ENCODE measurements at places on chromosomes 4 and X.

GRCh38 chrX:107167163-107167921 is 38.9 kb downstream of the NUP62CL start:
- no peak for DNase-seq

DNA sequence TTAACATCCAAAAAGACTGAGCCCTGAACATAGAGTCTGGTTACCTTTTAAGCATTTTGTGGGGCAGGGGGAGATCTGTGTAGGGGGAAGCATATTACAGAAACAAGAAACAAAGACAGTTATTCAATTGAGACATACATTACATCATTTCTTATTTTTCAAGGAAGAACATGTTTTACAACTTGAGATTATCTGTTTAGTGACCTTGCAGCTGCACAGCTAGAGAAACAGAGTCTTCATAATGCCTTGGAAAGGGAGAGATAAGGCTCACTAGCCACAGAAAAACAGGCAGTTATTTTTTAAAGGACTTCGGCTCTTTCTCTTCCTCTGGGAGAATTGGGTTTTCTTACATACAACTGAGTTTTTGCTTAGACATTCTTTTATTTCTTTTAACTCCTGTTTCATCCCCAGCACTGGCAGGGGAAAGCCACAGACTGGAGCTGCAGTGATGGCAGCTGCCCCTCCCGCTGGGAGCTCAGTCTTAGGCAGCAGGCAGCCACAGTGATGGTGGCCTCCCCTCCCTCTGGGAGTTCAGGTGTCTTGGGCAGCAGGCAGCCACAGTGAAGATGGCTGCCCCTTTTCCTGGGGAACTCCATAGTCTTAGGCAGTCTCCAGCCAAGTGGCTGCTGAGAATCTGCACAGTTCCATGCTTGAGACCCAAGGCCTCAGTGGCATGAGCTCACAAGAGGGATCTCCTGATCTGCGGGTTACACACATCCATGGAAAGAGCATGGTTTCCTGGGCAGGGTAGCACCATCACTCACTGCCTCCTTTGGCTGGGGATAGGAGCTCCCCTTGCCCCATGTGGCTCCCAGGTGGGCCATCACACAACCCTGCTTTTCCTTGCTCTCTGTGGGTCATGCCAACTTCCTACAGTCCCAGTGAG is 19.4 kb upstream of the TMPRSS11F start:
- DNase-seq, result no peak

DNA sequence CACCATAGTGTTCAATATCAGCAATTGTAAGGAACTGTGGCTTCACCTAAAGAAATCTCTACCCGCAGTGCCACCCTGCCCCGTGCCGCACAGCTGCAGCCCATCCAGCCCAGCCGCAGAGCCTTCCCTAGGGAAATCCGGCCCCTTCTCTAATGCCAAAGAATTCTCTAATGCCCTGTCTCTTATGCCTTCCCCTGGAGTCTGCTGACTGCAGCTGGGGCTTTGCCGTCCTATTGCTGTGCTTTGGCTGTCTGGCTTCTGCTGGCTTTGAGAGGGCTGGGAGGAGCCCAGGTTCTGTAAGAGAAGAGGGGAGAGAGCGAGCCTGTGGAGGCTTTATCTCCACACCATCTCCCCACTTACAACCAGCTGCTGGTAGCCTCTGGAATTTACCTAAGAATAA is 85.9 kb upstream of the HELT start:
- no peak for DNase-seq

DNA sequence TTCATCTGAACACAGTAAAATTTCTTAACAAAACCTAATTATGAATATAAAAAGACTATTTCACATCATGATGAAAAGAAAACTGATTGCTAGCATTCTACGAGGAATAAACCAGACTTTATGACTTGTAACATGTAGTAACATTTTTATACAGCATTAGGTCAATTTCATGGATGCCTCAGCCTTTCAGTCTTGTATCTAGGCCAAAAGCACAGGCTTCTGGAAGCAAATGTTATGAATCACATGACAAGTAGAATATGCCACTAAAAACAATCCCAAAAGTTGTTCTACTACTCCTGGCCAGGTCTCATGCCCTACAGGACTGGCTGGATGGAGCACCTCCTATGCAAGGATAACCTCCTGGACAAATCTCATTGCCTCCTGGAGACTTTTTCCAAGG is 101.2 kb downstream of the ARHGAP6 start:
- no peak for DNase-seq

GRCh38 chr4:10640561-10641201 is 43.9 kb downstream of the CLNK start:
- no peak for DNase-seq

DNA sequence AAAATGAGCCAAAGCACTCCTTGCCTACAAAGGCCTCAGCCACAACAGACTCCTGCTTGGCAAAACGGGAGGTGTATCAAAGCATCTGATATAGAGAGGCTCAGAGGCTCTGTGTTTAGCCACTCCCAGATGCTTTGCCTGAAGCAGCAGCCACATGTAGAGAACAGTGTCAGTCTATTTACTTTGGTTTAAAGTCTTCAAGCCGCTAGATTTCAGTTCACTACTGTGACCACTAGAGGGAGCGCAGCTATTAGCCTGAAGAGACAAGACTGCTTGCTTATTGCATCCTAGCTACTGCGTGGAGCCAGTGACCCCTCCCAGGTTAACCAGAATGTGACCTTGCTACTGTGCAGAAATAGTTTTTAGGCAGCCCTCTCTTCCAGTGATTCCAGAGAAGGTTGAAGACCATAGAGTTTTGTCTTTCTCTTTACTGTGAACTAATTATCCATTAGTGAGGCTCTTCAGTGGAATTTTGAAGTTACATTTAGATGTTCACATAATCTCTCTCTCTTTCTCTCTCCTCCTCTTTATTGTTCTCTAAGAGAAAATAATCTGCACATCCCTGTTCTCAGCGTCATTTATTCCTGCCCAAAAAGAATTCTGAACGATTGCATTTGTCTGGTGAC is 39.3 kb downstream of the BMP3 start:
- peak; percentile 69 for DNase-seq

- no peak for DNase-seq
Measured at GRCh38 chr4:165308606-165309005, 18.9 kb upstream of the MSMO1 start.

DNA sequence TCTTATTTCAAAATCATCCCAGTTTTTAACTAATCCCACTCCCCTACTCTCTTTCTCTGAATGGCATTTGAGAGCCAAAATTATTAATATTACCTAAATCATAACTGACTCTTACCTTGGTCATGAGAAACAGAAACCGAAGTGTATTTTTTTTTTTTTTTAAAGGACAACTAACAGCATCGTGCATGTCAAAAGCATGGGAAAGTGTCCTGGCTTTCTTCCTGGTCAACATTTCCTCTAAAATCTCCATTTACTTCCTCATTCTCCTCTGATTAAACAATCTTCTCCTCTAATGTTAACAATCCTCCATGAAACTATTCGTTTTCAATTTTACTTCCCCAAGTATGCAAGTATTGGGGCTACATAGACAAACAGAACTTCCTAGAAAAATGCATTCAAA is 2.1 kb upstream of the STS start:
- no peak for DNase-seq

DNA sequence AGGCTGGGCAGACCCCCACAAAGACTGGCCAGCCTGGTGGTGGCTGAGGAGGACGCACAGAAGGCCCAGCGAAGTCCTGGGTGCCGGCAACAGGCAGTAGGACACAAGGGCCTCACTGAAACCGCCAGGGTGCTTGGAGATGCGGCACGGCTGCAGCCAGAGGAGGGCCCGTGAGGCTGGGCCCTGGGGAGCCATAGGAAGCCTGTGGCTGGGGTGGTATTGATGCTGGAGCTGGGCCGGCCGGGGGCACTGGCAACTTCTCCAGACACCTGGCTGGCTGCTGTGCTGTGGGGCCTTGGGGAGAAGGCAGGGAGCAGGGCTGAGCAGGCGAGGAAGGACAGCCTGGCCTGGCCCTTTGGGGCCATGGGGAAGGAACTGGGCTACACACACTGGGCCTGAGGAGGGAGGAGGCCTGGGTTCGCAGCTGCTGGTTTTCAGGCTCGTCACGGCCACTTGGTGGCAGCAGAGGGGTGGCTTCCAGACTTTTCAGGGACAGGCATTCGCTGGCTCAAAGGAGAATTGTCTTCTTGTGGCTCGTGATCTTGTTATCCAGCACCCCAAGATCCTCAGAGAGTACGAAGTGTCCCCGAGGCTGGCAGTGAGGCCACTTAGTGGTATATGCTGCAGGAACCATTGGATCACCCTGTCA is 37.2 kb downstream of the ATP2B3 start:
- no peak for DNase-seq

DNA sequence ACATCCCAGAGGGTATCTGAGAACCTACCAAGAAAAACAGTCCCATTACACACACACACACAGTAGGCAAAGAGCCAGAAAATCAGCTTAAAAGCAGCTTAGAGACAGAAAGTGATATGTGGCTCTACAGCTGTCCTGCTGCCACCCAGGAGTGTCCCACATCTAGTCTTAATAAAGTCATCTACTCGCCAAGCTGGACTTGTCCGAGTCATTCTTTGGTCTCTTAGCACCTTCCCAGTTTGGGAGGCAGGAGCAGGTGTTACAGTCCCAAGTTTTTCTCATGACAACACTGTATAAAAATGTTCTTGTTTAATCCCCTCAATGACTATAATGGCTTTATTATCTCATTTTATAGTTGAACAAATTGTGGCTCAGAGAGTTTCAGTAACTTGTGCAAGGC is 252.5 kb upstream of the CASK start:
- DNase-seq, result no peak

- no peak for DNase-seq
Measured at GRCh38 chr4:61143461-61143860, 56.7 kb upstream of the ADGRL3 start.

DNA sequence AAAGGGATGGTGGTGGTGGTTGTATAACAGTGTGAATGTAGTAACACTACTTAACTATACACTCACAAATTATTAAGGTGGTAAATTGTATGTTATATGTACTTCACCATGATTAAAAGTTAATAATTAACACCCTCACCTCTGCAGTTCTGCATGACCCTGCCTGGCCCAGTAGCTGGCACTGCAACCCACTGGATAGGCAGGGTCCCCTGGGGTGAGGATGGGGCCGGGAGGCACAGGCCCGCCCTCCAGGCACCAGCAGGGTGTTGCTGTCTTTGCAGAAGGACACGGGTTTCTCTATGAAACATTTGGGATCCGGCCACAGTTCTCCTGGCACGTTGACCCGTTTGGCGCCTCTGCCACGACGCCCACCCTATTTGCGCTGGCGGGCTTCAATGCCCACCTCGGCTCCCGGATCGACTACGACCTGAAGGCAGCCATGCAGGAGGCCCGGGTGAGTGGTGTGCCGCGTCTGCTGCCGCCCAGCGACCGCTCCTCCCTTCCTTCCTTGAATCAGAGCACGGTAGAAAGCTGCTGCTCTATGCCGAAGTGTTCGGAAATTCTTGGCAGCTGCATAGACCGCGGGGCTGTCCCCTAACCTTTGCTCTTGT is 11.8 kb downstream of the MAN2B2 start:
- DNase-seq, result no peak

DNA sequence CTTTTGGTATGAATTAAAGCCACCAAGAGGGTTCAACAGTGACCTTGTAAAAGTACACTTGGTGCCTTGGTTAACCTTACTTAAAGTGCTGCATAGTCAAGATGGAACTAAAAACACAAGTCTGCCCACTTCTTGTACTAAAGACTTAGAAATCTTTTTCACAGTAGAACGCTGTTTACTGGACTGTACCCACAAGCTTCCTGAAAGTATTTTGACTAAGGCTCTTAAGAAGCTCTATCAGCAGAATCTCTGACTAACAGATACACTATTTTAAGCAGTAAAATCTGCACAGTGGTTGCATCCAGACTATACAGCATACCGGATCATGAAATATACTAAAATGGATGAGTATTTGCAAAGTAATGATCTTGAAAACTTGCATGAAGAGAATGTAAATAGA is 7.2 kb downstream of the RAB28 start:
- no peak for DNase-seq

DNA sequence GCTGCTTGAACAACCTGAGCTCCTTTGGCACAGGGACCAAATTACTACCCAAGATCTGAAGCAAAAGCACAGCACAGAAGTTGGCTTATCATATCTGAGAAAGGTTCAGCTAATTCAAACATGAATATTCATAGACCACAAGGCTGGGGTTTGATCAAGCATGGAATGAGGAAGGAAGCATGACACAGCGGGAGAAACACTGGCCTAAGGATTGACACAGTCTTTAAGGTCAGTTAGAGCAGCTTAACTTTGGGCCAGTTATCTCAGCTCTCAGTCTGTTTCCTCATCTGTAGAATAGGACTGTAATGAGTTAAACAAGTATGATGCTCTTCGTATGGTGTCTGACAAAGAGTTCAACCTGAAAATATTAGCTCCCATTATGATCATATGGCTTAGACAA is 88.5 kb upstream of the CBR4 start:
- DNase-seq, result no peak

DNA sequence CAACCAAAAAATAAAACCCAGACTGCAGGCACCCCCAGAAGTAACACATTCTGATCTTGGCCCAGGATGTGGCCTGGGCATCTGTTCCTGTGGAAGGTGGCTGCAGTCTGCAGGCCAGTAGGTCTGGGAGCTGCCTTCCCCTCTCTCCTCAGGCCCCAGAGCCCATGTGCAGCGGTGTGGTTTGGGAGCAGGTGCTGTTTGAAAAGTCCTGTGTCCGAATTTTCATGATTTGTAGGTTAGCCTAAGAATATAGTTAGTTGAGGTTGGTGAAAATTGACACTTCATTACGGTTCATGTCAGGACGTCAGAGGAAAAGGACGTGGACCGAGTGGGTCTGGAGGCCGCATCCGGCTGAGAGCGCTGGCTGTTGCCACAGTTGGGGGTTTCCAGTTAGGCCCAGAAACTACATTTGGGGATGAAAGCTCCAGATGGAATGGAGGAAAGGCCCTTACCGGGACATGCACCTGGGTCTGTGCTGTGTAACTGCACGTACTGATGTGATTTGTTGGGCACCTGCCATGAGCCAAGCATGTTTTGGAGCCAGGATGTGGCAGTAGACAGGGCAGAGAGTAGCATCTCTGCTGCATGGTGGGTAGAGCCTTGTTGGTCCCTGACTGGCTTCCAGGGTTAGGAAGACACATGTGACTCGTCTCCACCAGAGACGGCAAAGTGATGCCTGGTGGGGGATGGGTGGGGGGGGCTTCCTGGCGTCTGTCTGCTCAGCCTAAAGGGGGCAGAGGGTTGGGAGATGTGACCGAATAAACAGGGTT is 21.7 kb upstream of the HGFAC start:
- no peak for DNase-seq

DNA sequence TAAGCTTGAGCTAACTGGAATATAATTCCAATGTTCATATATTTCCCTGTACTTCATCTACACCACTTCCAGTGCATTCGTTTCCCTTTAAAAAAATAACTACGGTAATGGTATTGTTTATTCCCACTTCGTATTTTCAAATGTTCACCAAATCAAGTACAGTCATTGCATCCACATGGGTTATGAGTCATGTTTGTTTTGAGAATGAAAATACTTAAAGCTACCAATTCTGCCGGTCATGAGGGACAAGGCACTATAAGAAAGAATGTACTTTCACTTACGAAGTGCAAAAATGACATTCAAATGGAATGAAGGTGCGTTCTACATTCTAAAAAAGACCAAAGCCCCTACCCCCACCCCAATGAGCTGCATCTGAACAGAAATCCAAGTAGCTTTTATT is 174.4 kb upstream of the FGF13 start:
- DNase-seq, result no peak

GRCh38 chrX:40644176-40644575 is 3.2 kb downstream of the CXorf38 start:
- DNase-seq, result no peak

GRCh38 chr4:112257098-112257497 is 25.5 kb downstream of the AP1AR start:
- DNase-seq, result no peak

Data from SW 1271 (cell line).